ENCODE measurements at places on chromosomes 3 and 15.

- no peak for DNase-seq
Measured at GRCh38 chr3:170204023-170204472, 18.2 kb upstream of the PRKCI start.

- DNase-seq: no peak
Measured at GRCh38 chr3:195147649-195148080, 123.3 kb downstream of the XXYLT1 start.

DNA sequence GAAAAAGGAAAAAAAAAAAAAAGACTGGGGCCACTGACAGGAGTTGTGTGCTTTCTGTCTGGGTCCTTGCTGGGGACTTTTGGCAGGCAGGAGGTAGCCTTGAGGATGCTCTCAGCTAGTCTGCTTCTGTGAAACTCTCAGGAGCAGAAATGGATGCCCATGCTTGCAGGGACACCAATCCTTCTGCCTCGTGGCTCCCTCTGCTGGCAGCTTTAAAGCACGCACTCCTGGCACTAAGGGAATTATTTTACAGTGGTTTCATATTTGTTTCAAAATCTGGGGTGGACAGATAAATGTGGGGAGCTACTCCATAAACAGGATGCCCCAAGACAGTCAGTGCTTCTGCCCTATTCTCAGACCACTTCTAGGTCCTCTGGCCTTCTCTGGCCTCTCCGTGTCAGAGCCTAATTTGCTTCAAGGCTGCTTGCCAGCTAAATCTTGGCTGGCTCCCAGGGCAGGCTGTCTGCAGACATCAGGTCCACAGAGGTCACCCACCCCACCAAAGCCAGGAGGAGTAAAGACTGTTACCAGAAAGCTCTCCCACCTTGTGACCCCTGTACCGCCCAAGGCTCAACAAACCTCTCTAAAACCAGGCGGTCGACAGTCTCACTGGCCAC is 17.1 kb downstream of the TRAIP start:
- DNase-seq: peak; percentile 90

DNA sequence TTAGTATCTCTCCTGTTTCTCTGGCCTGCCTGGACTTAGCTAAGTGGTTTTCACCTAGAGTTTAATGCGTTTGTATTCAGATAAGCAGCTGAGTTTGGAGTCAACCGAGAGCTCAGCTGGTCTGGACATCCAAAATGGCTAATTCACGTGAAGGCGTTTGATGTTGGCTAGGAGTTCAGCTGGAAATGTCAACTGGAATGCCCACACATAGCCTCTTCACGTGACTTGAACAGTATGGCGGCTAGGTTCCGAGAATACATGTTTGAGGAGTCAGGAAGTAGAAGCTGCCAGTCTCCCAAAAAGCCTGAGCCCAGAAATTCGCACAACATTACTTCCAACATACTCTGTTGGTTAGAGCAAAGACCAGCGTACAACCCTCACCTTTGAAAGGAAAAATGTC is 2.2 kb downstream of the USP8 start:
- no peak for DNase-seq

GRCh38 chr3:53544357-53544756 is 49.9 kb downstream of the CACNA1D start:
- no peak for DNase-seq

DNA sequence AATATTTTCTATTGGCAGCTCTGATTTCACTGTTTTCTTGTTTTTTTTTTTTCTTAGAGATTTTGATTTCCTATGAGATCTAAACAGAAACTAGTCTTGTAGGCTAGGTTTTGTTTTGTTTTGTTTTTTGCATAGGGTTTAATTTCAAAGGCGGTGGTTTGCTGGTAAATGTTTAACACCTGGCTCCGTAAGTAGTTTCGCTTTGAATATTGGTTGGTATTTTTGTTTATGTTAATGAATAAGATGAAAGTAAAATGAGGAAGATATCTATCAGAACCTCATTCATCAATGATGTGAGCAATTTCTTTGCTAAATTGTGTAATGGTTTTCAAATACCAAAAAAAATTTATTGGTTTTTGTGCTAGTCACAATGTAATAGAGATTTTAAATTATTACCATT is 39.7 kb upstream of the TM4SF1 start:
- DNase-seq: no peak

- DNase-seq: no peak
Measured at GRCh38 chr3:194205675-194206133, 69.8 kb downstream of the HES1 start.

DNA sequence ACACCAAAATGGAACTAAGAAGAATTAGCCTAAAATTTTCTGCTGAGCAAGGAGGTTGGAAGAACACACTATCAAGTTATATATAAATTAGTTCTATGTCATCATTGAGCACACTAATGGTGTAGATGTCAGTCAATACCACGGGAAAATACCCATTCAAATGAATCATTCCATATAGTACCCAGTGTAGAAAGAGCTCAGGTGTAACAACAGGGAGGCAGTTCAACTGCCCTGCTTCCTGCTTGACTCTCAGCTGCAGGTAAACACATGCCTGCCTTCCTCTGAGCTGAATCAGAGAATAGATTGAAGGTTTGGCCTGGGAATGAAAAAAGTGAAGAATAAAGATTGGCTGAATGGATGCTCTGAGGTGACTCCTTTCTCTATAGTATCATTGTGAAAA is 1088.0 kb downstream of the AGBL1 start:
- no peak for DNase-seq

DNA sequence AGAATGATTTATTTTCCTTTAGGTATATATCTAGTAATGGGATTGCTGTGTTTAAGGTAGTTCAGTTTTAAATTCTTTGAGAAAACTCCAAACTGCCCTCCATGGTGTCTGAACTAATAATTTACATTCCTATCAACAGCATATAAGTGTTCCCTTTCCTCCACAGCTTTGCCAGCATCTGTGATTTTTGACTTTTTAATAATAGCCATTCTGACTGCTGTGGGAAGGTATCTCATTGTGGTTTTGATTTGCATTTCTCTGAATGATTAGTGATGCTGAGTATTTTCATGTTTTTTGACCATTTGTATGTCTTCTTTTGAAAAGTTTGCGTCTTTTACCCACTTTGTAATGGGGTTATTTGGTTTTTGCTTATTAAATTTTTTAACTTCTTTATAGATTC is 571.6 kb upstream of the CCDC54 start:
- no peak for DNase-seq

GRCh38 chr3:21356402-21356801 is 394.6 kb downstream of the ZNF385D start:
- no peak for DNase-seq

- DNase-seq: no peak
Measured at GRCh38 chr3:171533702-171534101, 73.5 kb upstream of the TNIK start.

- DNase-seq: no peak
Measured at GRCh38 chr15:48555241-48555881, 90.1 kb downstream of the FBN1 start.

- no peak for DNase-seq
Measured at GRCh38 chr15:89820666-89821611, 6.3 kb upstream of the ANPEP start.
